ENCODE measurements at places on chromosomes 6 and 20. TPM values are rescaled to one million over a fixed set of nuclear protein-coding genes. Genes with fewer than 3 reads are reported as not detected.

CGAS gene
- 5.5 TPM for total RNA-seq

GRCh38 chr6:30926644-30927043, 5.3 kb downstream of the SFTA2 start:
- peak; percentile 61 for ATAC-seq

GNMT gene
- 3.6 TPM for total RNA-seq

DNA sequence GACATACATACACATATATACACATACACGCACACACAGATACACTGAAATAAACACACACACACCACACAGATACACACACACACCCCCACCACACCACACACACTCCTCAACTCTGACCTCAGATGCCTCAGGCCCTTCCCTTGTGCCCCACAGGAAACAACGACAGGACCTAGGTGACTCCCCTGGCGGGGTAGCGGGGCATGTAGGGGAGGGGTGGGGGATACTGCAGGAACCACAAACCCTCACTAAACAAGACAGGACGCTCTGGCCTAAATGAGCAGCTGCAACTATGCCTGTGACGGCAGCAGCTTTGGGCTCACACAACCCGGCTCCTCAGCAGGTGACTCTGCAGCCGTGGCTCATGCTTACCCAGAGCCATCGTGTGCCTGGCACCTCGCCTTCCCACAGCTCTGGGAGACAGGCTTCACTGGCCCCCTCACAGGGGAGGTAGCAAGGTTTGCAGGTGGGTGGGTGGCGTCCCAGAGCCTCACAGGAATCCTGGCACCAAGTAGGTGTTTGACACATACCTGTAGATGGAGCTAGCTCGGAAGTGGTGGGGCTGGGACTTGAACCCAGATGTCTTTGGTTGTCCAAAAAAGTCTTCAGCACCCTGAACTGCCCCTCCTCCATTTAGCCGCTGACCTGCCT, 100.8 kb downstream of the GRM4 start:
- ATAC-seq = peak; percentile 16

GRCh38 chr20:4226330-4227084, 211.1 kb upstream of the RNF24 start:
- ATAC-seq = no peak

ENPP4 gene
- total RNA-seq = 20.4 TPM

C6orf52 gene
- not detected for total RNA-seq

DNA sequence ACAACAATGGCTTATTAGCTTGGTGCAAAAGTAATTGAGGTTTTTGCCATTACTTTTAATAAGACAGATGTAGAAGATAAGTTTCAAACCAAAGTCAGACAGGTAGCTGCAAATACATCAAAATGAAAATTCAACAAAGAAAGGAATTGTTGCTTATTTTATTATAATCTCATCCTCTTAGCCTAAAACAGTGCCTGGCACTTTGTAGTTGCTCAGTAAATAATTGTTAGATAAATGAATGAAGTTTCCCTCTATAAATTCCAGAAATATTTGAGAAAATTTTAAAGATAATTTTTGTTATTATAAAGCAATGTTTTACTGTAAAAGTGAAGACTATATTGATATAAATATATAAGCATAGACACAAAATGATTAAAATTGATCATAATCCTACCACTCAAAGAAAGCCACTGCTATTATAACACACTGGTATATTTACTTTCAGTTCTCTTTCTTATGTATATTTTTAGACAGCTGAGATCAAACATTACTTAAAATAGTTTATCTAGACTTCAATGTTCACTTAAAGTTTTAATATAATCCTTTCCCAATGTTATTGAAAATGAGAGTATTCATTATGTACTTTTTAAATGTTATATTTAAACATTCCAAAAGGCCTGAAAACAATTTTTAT, 42.5 kb downstream of the SESN1 start:
- ATAC-seq = no peak

DNA sequence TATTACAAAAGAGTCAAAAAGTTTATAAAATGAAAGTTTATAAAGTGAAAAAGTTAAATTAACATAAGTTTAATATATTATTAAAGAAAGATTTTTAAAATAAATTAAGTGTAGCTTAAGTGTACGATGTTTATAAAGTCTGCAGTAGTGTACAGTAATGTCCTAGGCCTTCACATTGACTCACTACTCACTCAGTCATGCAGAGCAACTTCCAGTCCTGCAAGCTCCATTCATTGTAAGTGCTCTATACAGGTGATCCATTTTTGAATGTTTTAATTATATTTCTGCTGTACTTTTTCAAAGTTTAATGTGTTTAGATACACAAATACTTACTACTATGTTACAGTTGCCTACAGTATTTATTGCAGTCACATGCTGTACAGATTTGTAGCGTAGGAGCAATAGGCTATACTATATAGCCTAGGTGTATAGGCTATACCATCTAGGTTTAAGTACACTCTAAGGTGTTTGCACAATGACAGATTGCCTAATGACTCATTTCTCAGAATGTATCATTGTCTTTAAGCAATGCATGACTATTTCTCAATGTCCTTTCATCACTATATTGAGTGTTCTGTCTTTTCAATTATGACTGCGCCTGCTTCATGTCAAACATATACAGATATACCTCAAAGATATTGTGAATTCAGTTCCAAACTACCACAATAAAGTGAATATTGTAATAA, 1110.3 kb upstream of the MAP3K7 start:
- no peak for ATAC-seq

EFCAB8 gene
- total RNA-seq = not detected

DNA sequence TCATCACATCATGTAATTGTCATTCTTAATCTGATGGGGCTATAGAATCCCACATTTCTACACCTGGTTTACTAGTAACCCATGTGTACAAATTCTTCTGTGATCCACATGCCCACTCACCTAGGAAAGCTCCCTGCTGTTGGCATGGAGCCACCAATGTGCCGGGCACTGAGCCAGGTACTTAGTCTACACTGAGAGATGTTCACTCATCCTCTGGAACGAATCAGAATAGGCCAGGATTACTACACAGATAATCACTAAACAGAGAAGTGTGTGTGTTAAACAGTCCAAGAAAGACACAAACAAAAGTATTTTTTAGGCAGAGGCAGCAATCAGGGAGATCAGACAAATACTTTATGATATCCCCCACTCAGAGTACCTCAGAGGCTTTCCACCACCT, 193.2 kb upstream of the VGLL2 start:
- ATAC-seq = no peak

TFAP2C gene
- total RNA-seq = 0.16 TPM

All from gastroesophageal sphincter (tissue), 4 donors.